ENCODE measurements at places on chromosomes 5 and 9. TPM values are rescaled to one million over a fixed set of nuclear protein-coding genes. Genes with fewer than 3 reads are reported as not detected.

Gene NXNL2
- total RNA-seq: not detected

Gene TSLP
- total RNA-seq: 1.5 TPM

Gene HTR1A
- total RNA-seq: not detected

GRCh38 chr5:176716320-176716719 lies 69.0 kb downstream of the TSPAN17 start:
- no peak for DNase-seq

GRCh38 chr9:93268551-93269314 lies 84.8 kb downstream of the WNK2 start:
- DNase-seq: peak; percentile 43

DNA sequence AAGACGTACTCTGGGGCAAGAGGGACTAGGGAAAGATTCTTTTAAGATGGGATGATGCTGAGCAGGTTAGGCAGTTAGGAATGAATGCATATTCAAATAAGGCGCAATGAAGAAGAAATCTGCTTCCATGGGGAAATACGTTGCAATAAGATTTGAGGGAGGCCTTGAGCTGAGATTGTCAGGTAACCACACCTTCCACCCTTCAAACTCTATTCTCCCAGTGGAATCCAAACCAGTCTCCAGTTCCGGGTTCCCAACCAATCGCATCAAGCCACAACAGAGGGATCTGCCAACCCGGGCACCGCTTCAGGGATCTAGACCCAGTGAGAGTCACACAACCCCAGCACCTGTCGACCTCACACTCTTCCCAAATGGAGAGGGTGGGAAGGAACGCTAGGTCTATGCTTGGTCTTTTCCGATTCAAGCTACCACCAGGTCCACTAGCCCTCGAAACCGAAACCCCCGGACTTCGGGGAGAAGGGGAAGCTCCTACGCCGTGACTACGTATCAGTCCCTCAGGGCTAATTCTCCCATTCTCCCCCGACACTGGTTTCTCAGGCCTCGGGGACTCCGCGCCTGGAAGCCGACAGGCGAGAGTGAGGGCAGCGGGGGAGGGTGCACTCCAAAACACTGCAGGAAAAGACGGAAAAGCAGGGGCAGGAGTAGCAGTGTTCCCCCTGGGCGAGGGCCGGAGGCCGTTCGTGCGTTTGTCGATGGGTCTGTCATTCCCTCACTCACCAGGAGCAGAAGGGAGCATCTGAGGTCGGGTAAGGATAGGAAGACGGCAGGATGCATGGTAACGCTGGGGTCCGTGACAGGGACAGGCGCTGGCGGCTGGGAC lies 534 bp downstream of the ERP44 start:
- no peak for DNase-seq

DNA sequence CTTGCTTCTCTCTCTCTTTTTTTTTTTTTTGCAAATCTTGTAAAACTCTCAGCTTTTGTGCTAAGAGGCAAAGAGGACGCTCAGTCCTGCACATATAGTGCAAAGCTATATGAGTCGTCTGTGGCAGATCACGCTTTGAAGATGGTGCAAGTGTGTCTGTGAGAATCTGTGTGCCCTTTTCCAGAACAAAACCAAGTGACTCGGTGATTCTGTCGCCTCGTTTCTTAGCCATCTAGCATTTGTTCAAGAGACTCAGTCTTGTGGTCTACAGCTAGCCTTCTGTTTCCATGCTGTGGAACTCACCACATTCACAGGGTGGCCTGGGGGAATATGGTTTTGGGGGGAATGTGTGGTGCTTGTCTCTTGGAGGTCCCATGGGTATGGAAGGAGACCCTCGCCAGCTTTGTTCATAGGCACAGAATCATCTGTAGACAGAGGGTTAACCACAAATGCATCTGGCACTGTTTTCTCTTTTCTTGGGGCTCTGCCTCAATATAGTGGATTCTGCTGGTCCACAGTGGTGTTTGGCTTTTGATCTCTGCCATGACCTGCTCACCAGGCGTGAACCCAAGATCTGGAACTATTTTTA lies 82.1 kb downstream of the C9orf152 start:
- DNase-seq: no peak

- DNase-seq: no peak
These were observed 1.1 kb downstream of the HTR1A start for GRCh38 chr5:63961125-63961597.

- no peak for DNase-seq
These were observed 127.6 kb downstream of the RFX3 start for GRCh38 chr9:3398232-3398648.

DNA sequence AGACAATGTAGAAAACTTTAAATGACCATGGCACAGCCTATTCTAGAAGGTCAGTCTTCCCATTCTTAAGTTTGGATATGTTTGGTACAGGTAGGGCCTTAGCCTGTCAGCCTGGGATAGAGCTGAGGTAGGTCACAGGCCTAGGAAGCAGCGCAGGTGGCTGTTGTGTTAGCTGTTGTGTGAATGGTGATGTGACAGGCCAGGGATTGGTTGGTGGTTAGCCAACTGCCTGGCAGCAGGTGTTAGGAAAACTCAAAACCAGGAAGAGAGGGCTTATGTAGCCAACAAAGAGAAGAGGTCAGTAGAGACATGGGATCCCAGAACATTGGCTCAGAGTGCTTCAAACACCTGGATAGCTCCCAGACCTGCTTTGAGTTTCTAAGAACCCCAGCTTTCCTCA lies 84.2 kb downstream of the FBXO38 start:
- DNase-seq: no peak
